Tibial artery (tissue), 4 donors: ENCODE measurements at places on chromosomes 2 and 18.

DNA sequence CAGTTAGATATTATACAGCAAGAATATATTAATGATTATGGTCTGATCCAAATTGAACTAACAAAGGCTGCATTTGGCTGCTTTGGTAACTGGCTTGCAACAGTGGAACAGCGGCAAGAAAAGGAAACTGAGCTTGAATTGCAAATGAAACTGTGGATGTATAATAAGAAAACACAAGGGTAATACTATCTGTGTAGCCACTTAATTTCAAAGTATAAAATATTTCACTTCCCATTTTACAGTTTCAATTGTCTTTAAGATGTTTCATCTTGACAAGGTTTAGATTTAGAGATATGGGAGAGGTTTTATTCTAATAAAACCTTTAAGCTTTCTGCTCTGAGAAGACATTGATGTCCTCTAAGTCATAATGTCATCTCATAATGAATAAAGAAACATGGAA, 23.8 kb downstream of the WDR75 start:
- no peak for DNase-seq

GRCh38 chr18:44592639-44593038, 88.0 kb upstream of the SETBP1 start:
- DNase-seq, result no peak

DNA sequence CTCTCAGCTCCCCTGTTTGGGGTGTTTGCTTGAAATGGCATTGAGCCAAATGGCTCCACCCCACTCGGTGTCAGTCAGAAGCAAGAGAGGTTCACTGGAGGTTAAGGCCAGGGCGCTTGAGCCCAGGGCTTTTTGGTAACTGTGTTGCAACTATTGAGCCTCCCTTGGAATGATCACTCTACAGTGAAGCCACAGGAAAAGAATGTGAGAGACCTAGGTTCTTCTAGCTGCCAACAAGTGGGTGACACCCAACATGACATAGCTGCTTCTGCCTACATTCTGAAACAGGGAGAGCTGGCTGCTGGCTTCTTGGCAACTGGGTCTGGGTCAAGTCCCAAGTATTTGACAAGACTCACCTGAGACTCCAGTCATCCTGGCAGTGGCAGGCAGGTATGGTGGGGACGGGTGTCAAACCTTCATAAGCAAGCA, 7.1 kb upstream of the GRHL1 start:
- DNase-seq, result no peak

- no peak for DNase-seq
These were observed 858 bp downstream of the POLR1B start for GRCh38 chr2:112542984-112543661.

- no peak for DNase-seq
These were observed 25.8 kb downstream of the ITGB6 start for GRCh38 chr2:160174322-160174721.

GRCh38 chr2:72137498-72138010, 10.1 kb downstream of the CYP26B1 start:
- peak; percentile 42 for DNase-seq

DNA sequence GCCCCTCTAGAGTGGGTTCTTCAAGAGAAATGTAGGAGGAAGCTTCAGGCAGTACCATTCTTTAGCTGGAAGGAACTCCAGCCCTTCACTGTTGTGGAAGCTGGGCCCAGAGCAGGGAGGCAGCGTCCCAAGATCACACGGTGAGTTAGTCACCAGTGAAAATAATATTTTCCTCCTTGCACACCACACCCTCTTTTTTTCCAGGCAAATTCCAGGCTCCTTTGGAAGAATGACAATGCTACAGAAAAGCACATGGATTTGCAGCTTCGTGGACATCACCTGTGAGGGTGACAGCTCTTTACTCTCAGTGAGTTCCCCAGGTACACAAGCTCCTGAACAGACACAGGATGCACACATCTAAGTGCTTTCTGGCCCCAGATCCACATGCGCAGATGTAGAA, 157.1 kb downstream of the COL6A3 start:
- peak; percentile 85 for DNase-seq

DNA sequence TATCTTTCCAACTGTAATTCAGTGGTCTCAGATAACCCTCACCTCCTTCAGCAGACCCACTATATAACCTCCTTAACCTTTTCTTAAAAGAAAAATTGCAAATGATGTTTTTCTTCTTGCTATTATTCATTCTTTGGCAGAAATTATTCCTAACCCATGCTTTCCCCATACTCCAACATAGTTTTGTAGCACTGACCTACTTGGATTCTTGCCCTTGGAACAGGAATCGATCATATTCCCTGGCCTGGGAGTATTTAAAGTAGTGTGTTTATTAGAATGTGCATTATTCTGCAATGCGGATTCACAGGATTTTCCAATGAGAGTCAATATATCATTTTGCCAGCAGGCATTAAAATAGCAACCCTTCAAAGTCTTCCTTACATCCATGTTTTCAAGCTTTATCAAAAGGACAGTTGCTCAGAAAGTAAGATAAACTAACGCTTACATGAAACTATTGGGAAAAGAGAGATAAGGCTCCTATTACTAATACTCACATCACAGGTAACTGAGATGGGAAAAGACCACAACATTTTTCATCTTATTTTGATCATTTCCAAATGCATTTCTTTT, 37.4 kb downstream of the CHN1 start:
- DNase-seq, result no peak

GRCh38 chr18:13511961-13512577, 214.3 kb downstream of the FAM210A start:
- no peak for DNase-seq

DNA sequence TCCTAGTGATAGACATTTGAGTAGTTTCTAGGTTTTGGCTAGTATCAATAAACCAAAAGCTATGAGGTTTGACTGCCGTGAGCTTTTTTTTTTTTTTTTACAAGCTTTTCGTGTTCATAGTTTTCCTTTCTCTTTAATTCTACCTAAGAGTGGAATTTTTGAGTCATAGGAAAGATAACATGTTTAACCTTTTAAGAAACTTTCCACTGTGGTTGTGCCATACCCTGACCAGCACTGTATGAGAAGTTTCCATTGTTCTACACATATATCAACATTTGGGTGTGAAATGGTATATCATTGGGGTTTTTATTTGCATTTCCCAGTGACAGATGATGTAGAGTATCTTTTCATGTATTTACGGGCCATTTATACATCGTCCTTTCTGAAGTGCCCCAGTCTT, 31.7 kb downstream of the UBE2F start:
- DNase-seq, result no peak

GRCh38 chr2:37645362-37645761, 26.1 kb downstream of the CDC42EP3 start:
- no peak for DNase-seq

- no peak for DNase-seq
These were observed 204.3 kb downstream of the GULP1 start for GRCh38 chr2:188495969-188496431.

DNA sequence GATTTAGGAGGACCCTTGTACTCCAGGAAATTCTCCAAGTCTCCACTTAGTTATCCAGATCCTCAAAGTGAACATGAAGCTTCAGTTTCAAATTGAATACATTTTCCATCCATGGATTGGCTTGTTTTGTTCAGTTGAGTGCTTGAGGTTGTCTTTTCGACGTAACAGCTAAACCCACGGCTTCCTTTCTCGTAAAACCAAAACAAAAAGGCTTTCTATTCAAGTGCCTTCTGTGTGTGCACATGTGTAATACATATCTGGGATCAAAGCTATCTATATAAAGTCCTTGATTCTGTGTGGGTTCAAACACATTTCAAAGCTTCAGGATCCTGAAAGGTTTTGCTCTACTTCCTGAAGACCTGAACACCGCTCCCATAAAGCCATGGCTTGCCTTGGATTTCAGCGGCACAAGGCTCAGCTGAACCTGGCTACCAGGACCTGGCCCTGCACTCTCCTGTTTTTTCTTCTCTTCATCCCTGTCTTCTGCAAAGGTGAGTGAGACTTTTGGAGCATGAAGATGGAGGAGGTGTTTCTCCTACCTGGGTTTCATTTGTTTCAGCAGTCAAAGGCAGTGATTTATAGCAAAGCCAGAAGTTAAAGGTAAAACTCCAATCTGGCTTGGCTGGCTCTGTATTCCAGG, at the start of gene CTLA4:
TSS of gene CTLA4 (plus strand) at position 211 of the 640 bp plus-strand sequence. CDS start at position 383, 172 bp downstream.
- DNase-seq, result no peak

- DNase-seq, result no peak
These were observed 10.1 kb downstream of the MYO1B start for GRCh38 chr2:191255271-191255670.

- no peak for DNase-seq
These were observed 5.9 kb downstream of the MSL3B start for GRCh38 chr2:233862261-233862768.

DNA sequence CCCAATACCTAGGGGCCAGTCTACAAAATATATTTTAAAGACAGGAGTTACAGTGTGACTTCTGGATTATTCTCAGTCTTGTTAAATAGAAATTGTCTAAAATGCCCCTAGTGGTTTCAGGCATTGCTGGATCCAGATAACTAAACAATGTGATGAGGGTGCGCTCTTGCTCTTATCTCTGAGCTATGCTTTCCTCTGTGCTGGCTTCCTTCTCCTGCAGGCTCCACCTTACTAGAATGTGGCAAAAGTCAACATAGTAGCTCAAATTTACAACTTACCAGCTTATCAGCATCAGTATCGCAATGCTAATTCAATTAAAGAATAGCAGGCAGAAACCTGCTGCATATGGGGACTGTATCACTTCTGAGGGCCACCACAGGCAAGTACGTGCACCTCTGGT, 61.3 kb upstream of the RNU4ATAC start:
- no peak for DNase-seq

DNA sequence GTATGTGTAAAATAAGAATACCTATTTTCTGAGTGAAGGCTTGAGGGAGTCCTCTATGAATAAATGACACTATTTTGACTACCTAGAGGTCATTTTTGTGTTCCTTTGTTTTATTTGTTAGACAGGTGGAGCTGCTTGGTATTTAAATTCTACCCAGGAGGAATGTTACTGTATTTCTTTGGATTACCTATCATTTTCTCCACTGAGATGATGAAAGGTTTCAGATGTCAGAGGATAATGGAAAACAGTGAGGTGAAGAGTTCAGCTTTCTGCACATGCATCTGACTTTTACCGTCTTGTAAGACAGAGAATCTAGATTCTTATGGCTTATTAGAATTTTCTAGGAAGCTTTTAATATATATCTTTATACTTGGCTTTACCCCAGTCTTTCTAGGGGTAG, 689.8 kb upstream of the NXPH2 start:
- no peak for DNase-seq

- DNase-seq, result no peak
These were observed 12.4 kb downstream of the RALB start for GRCh38 chr2:120265006-120265405.

DNA sequence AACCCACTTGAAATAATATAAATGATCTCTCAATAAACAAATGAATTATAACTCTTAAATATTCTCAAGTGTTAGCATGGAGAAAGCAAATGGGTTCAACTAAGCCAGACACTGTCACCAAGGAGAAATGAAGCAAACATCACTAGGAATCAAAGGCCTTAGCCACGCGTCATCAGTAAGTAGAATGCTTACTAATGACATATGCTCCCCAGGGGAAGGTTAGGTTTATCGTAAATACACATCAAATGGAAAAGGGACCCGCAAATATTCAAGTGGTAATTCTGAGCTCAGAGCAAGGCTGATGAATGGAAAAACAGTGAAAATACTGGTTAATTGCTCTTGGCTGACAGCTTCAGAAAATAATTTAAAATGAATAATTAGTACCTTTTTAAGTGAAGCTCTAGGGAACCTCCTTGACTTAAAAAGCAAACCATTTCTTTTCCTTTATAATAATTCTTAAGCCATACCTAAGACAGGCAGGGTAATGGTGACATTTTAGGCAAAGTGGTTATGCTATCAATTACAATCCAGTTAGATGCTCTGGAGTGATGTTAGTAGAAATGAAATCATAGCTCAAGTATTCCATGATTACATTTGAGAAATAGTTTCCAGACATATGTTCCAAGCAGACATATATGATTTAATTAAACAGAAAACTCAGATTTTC, 101.5 kb downstream of the ALPK2 start:
- DNase-seq, result no peak

- no peak for DNase-seq
These were observed 178.6 kb upstream of the VWC2L start for GRCh38 chr2:214232271-214232670.

DNA sequence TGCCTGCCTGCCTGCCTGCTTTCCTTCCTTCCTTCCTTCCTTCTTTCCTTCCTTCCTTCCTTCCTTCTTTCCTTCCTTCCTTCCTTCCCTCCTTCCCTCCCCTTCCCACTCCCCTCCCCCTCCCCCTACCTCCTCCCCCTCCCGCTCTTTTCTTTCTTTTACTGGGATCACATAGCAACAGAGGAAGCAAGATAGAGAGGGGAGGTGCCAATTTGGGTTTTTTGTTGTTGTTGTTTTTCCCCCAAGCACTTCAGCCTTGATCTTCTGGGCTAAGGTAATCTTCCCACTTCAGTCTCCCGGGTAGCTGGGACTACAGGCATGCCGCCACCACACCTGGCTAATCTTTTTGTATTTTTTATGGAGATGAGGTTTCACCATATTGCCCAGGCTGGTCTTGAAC, 20.0 kb downstream of the PPM1B start:
- no peak for DNase-seq
